Activated naive CD4-positive, alpha-beta T cell (primary cell): ENCODE measurements at places on chromosomes 7 and 10.

DNA sequence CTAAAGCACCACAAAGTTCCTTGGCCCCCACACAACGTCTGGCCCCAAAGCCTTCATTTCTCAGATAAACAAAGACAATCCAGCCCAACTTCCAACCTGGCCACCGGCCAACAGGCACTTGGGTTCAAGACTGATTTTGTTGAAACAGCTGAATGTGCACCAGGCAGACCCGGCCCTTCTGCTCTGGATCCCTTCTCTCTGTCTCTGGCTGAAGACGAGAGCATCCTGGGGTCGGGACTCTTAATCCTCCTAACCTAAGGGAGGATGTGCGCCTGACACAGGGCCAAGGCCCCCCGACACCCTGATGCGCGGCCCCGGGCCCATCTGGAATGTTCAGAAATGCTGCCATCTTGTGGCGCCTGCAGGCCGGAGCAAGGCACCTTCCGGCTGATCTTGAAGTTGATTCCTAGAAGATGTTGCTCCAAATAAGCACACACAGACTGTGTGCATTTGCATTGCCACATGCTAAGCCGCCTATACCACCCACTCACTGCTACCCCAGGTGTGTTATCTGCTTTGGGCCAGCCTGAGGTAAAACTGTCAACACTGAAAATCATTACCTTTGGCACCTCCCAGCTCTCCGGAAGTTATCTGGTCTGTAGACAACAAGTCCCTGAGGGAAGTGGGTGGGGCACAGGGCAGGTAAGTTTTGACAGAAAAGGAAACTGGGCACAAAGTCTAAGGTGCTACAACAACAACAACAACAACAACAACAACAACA, 98.4 kb upstream of the HABP2 start:
- no peak for DNase-seq

DNA sequence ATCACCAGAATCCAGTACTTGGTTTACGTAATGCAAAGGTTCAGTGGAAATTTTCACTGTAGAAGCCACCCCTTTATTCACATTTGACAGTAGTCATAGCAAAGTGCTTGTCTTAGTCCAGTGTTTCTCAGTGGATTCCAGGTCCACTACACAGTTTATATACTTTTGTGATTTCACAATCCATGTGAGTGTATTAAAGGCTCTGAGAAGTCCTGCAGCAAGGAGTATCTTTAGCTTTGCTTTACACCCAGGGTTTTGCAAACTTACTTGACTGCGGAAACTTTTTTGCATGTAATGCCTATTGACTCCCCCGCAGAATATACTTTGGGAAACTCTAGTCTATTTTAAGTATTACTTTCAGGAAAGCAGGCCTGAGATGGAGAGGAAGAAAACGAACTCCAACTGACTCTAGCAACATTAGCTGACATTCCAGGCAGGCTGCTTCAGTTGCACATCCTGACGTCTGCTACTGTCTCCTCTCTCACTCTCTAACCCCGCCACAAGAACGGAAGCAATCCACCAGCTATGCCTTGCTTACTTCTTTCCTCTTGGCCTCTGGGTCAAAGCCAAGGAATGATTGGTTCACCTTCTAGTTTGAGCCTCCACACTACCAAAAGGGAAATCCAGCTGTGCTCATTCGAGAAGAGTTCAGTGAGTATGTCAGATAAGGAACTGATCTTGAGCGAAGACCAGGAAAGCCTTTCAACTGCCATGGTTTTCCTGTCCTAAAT, 6.2 kb downstream of the PLXNA4 start:
- DNase-seq: no peak

DNA sequence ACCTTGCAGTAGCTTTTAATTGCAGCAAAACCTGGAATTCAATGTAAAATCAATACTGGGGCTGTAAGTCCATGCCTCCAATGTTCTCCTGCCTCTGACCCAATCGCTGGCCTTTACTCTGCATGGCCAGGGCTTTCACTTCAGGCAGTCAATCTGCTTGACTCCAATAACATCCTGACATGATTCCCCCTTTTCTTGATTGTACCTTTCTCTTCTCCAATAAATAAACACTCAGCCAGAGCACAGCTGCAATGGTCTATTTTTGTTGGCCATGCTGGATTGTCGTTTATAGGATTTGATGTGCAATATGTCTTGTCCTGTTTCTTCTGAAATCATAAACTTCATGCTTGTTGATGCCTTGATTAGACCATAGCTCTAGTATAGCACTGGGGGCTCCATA, 97.8 kb upstream of the COL1A2 start:
- DNase-seq: no peak

DNA sequence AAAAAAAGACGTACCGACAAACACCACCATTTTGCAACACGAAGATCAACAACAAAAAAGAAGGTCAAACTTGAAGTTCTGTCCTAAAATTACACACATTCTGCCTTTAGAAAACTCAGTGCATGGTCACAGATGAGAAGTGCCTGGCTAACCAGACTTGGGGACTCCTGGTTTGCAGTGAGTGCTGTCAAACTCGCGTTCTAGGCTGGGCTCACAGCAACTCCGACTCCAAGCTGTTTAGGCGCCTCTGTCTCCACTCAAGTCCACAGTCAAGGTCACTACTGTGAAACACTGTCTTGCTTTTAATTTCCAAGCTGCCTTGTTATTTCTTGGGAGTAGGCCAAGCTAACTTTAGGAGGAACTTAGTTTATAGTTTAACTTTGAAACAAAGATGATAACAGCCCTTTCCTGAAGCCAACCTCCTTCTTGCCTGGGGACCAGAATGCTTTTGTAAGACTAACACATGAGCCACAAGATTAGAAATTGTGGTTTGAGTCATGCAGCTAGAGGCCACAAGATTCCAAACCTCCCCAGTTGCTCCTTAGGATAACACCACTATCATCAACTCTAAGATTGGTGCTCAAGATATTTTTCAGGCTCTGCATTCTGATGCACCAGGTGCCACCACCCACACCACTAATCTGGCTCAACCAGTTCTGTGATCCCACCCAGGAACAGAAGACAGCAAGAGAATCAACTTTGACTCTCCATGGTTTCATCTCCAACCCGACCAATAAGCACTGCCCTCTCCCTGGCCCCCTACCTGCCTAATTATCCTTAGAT, 1.1 kb upstream of the DNAAF5 start:
- DNase-seq: no peak

- no peak for DNase-seq
Measured at GRCh38 chr10:33412653-33413361, 78.3 kb upstream of the NRP1 start.
